T-helper 9 cell (primary cell): ENCODE measurements at places on chromosomes 16 and 17.
A peak's percentile ranks its signal among the peaks of the same experiment; 100 is the strongest.

GRCh38 chr17:50329716-50330115 lies 16.2 kb upstream of the XYLT2 start:
- DNase-seq, result no peak

DNA sequence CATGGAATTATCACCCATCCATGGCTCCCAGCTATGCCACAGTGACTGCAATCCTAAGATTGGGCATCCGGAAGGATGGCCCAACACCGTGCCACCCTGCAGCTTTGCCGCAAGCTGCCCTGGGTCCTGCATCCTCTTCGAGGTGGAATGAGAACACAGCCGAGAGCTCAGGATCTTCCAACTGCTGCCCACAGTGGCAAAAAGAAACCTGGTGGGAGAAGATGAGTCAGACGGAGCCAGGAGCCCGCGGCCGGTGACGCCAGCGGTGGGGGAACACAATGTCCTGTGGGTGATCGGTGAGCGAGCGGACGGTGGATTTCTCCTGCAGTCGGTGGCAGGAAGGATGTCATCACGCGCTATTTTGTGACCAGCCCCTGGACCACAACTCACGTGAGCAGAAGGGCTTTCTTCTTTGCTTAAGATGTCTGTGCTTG lies 20.1 kb downstream of the CD7 start:
- peak; percentile 80 for DNase-seq

DNA sequence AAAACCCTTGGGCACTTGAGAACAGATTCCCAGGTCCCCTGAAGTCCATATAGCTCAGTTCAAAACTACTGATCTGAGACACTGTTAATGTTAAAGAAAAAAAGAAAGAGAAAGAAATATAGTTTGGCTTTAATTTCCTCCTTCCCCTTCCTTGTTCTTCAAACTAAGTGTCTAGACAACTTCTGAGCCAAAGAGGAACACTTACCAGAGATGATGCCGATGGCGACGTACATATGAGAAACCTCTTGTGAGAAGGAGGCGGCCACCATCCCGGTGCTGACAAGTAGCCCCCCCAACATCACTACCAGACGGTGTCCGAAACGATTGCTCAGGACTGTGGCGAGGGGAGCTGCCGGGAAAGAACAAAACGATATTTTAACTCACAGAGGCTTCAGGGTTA lies 17.2 kb downstream of the SLC16A6 start:
- no peak for DNase-seq

DNA sequence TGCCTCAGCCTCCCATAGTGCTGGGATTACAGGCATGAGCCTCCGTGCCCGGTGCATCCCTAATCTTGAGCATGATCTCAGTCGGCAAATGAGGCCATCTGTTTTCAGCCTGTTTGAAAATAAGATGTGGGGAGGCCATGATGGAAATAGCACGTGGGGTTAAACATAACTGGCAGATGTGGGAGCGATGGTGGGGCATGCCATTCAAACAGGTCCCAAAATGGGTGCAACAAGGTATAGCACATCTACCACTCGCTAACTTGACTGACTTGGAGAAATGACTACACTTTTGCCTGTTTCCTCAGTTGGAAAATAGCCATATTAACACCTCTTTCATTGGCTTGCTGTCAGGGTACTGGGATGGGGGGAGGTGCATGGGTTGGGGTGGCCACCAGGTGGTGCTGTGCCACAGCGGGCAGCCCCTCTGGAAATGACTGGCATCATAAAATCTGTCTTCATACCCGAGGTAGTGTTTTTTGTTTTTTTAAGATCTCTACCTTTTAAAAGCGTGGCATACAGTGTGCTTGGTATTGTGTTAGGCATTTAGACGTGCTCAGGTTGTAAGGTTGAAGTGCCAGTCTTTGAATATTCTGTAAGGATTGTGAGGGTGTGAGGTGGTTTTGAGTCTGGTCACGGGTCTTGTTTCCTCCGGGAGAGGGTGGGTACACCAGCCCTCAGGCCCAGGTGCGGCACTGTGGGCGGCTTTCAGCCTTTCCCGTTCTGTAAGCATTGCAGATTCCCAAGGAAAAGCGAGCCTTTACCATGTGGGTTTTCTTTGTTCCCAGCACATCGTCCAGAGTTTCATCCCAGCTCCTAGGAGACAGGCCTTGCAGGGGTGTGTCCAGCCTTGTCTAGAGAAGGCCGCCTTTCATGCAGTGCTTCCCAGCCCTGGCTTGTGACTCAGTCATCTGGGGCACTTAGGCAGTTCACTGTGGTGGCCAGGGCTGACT lies 2.9 kb upstream of the TTYH2 start:
- peak; percentile 76 for DNase-seq

DNA sequence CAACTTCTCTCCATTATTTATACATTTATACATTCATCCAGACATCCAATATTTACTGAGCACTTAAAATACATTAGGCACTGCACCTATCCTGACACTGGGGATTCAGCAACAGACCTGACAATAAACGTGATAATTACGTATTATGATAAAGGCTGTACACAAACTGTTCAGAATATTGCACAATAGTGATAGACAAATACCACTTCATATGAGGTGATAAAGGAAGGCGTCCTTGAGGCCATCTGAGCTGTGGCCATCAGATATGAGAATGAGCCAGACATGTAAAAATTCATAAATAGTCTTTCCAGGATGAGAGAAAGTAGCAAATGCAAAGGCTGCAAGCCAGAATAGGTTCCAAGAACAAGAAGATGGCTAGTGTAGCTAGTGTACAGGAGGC lies 8.6 kb downstream of the USP32 start:
- DNase-seq, result no peak

DNA sequence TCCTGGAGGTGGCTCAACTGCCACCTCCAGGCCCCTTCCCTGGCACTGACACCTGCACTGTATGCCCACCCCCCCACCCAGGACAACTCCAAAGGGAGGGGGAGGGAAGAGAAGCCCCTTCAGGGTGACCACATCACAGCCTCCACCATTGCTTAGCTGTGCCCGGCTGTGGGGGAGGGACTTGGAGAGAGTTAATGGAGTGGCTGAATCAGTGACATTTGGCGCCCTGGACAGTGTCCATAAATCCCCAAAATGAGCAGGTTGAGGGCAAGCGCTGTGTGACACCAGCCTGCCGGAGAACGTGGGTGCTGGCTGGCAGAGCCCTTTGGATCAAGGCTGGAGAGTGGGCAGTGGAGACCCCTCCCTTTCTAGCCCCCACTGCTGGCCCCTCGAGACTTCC lies 883 bp downstream of the USH1G start:
- DNase-seq, result no peak

- DNase-seq, result no peak
Measured at GRCh38 chr16:67697422-67698185, 21.5 kb downstream of the GFOD2 start.

- DNase-seq, result no peak
Measured at GRCh38 chr17:81371910-81372760, 23.1 kb upstream of the BAHCC1 start.

DNA sequence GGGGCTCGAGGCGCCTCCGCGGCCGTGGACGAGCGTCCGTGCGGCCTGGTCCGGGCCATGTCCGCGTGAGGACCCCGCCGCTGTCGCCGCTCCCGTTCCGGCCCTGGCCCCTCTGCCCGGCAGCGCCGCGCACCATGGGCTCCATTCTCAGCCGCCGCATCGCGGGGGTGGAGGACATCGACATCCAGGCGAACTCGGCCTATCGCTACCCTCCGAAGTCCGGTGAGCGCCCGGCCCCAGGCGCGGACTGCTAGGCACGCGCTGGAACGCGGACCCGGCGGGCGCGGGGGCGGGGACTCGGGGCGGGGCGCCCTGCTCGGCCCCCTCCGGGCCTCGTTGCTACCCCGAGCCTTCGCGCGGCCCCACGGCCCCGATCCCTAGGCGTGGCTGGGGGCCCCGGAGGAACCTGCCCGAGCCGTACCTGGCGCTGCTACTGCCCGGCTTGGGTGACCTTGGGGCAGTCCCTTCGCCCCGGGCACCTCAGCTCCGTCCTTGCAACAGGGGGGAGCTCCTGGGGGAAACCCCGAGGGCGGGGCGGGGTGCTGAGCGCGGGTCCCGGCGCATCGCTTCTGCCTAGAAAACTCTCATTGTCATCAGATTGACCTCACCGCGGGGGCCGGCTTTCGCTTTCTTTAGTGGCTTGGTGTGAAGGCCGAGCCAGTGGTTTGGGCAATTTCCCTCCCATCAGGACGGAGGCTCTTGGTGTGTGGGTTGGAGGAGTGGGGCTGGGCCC lies 367 bp downstream of the MGRN1 start:
- peak; percentile 53 for DNase-seq

- DNase-seq, result no peak
Measured at GRCh38 chr16:89442588-89442987, 47.8 kb downstream of the ANKRD11 start.

GRCh38 chr17:1447052-1447451 lies 9.0 kb downstream of the CRK start:
- DNase-seq, result no peak

- no peak for DNase-seq
Measured at GRCh38 chr17:69246726-69247375, 18.2 kb upstream of the ABCA10 start.

DNA sequence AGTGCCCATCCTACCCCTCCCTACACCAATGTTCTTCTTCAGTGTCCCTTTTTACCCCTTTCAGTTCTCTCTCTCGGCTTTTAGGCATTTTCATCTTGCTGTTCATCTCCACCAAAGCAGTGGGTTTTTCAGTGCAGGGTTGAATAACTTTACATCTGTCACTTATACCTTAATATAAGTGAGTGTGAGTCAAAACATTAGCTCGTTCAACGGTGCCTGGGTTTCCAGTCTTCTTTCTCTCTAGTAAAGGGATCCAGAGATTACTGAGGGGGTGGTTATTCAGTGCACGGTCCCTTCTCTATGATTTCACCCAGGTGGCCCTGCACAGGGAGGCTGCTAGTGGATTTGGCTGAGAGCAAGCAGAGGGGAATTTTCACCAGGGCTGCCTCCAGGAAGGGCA lies 210.6 kb upstream of the CDH5 start:
- DNase-seq, result no peak

DNA sequence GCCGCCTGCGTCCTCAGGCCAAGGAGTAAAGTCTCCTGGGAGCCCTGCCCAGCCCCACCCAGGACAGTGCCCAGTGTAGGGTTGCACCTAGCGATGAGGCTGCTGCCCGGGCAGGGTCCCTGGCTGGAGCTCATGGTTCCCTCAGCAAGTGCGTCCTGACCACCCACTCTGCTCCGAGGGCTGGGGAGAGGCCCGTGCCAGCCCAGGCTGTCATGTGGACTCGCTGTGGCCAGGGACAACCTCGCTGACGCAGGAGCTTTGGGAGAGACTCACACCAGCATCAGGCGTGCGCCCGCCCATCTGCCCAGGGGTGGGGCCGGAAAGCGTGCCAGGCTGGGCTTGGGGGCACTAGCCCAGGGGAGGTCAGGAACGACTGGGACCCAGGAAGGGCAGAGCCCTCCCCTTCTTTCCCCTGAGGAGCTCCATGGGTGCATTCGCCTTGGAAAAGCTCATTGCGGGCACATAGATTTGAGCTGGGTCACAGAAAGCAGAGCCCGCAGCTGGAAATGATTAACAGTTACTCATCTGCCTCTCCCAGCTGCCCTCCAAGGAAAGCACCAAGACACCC lies 19.7 kb downstream of the DPEP1 start:
- no peak for DNase-seq

DNA sequence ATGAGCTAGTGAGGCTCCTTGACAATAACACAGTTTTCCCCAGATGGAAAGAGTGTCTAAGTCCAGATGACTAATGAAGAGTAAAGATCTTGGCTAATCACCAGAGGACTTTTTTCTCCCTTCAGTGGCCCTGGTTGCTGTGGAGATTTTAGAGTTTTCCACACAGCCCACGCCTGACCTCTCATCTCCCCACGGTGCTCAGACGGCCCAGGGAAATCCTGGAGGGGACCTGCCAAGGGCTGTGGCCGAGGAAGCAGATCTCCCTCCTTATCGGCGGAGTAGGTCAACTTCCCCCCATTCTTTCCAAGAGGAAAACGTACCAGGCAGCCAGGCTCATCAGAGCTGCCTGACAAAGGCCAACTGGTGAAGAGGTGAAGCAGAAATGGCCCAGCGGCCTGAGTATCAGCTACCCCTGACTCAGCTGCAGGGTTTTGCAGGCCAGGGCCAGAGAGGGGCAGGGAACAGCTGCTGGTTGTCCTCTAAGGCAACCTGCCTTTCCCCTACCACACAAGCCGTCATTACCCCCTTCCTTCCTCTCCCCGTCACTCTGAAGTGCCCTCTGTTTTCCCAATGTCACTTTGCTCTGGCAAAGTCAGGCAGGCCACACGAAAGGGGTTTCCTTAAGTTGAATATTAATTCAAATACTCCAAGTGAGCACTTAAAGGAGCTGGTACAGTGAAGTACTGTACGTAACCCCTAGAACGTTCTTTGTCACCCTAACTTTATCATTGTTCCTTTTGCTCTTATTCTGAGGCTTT lies 140.2 kb upstream of the ADAMTS18 start:
- no peak for DNase-seq

DNA sequence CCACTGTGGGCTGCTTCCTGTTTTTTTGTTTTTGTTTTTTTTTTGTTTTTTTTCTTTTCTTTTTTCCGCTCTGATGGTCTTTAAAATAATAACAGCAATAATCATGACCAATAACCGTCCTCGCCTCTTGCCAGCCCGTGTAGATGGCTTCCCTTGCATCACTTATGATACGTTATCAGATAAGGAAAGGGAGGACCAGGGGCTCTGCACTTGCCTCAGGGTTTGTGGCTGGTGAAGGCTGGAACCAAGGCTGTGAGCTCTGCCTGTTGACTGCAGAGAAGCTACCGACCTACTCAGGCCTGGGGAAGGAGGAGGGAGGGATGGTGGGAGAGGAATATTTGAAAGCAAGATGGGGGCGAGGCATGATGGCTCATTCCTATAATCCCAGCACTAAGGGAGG lies 114.0 kb upstream of the SDK2 start:
- no peak for DNase-seq

DNA sequence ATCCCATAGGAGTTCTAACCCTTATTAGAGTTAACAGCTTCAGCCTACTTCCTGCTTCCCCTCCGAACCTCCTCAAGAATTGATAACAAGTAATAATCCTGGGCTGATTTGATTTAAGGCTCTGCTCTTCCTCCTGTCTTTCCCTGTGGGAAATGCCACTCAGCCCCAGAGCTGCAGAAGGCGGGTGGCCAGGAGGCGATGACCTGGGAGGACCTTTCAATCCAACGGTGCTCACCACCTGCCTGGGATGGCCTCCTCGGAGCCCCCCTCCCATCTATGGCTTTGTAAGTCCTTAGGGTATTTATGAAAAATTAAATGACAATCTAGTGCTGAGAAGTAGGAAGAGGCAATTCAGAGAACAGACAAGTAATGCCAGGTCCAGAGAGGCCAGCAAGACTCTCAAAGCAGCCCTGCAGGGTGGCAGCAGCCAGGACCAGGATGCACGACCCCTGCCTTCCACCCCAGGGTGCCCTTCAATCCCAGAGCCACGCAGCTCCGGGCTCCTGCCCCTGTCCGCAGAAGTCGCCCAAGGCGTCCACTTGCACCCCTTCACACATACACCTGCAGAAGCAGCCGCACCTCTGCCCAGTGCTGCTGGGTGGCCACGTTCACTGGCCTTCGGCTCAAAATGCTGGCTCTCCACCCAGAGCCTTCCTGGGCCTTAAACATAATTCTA lies 34.3 kb downstream of the ABR start:
- DNase-seq, result no peak
